ENCODE measurements at places on chromosomes 5 and 9.

DNA sequence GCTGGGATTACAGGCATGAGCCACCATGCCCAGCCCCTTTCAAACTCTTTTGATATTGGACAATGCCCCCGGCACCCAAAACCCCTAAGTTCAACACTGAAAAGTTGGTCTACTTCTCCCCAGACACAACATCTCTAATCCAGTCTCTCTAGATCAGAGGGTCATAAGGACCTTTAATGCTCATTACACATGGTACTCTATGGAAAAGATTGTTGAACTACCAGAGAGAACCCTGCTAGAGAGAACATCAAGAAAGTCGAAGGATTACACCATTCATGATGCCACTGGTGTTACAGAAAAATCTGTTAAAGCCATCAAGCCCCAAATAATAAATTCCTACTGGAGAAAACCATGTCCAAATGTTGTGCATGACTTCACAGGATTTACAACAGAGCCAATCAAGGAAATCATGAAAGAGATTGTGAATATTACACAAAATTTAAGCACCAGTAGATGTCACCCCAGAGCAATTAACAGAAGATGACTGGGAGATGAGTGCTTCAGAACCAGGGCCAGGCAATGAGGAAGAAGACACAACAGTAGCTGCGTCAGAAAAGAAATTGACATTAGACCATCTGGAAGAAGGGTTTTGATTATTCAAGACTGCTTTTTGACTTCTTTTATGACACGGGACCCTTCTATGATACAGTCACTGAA is 28.3 kb upstream of the NIPAL4 start:
- no peak for DNase-seq

DNA sequence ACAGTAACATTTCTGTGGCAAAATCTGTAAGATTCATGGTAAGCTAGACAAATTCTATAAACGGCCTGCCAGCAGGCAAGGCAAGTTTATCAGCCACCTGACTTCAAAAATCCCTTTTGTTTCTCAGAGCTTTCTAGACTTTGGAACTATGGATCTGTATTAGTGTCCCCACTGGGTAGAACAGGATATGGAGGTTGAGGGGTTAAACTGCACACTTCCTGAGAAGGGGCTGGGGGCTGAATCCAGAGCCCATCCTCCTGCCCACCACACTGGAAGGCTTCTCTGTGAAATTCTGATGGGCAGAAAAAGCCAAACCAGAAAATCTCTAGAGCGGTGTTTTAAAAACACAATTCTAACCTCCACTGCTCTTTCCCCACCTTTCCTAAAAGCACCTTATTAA is 128.7 kb downstream of the ENTREP1 start:
- no peak for DNase-seq

DNA sequence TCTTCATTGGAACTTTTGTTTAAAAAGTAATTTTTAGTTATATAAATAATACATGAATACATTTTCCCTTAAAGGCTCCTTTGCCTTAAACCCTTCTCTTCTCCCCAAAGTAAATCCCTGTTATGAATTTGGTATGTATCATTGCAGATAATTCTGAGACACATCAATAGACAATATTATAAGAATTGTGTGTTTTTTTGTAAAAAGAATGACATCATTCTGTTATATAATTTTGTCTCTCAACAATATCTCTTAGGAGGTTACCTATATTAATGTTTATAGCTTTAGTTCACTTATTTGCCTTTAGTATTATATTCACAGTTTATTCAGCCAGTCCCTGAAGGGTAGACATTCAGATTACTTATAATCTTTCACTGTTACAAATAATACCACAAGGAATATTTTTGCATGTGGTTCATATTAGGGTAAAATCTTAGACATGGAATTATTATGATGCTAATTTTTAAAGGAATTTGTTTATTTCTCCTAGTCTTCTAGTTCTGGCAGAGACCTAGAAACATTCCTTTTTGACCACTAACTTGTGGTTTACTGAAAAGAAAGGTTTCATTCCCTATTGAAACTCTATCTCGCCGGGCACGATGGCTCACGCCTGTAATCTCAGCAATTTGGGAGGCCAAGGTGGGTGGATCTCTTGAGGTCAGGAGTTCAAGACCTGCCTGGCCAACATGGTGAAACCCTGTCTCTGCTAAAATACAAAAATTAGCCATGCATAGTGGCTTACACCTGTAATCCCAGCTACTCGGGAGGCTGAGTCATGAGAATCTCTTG is 105.6 kb downstream of the KCTD16 start:
- DNase-seq = no peak

DNA sequence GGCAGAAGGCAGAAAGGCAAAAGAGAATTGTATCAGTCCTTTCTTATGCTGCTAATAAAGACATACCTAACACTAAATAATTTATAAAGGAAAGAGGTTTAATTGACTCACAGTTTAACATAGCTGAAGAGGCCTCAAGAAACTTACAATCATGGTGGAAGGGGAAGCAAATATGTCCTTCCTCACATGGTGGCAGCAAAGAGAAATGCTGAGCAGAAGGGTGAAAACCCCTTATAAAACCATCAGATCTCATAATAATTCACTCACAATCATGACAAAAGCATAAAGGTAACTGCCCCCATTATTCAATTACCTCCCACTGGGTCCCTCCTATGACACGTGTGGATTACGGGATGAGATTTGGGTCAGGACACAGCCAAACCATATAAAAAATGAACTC is 312.5 kb upstream of the PTGER4 start:
- no peak for DNase-seq

GRCh38 chr5:162096448-162096847 is 28.9 kb downstream of the GABRG2 start:
- DNase-seq = no peak

- DNase-seq = no peak
Measured at GRCh38 chr5:89613222-89613956, 730.4 kb upstream of the MEF2C start.

GRCh38 chr9:76643399-76644117 is 120.7 kb upstream of the PCA3 start:
- no peak for DNase-seq

DNA sequence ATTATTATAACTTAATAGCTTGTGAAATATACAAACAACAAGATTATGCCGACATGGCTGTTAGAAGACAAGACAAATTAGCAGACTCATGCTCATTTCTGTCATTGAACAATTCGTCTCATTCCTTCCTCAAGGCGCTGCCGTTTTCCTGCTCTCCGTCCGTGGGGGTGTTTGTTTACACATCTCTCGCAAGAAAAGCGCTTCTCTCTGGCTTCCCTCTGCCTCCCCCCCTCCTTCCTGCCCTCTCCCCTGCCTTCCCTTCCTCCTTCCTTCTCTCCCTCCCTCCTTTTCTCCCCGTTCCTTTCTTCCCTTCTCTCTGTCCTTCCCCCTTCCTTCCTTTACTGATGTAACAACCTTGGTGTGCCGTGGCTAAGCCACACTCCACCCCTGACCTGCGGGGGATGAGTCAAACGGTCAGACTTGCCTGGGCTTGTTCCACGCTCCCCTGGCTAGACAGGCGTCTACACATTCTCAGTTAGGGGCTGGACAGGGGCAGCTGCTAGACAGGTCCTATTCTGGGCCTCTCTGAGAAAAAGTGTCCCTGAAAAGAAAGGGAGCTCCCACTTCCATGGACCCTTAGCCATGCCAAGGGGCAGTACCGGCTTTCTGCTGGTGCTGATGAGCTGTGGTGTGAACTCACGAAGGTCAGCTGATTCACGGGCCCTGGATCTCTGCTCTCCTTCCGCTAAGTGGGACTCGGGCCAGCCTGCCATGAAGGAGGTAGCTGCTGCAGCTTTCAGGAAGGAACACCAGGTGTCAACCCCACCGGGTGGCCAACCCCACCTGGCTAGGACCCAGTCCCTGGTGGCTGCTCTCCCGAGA is 32.0 kb upstream of the SPTLC1 start:
- peak; percentile 60 for DNase-seq

- DNase-seq = no peak
Measured at GRCh38 chr9:120757026-120757913, 35.9 kb downstream of the FBXW2 start.

- no peak for DNase-seq
Measured at GRCh38 chr5:116750631-116751580, 176.3 kb upstream of the SEMA6A start.

- no peak for DNase-seq
Measured at GRCh38 chr5:133849116-133849515, 119.3 kb downstream of the C5orf15 start.

- peak; percentile 80 for DNase-seq
Measured at GRCh38 chr5:88680253-88681132, 202.5 kb downstream of the MEF2C start.

DNA sequence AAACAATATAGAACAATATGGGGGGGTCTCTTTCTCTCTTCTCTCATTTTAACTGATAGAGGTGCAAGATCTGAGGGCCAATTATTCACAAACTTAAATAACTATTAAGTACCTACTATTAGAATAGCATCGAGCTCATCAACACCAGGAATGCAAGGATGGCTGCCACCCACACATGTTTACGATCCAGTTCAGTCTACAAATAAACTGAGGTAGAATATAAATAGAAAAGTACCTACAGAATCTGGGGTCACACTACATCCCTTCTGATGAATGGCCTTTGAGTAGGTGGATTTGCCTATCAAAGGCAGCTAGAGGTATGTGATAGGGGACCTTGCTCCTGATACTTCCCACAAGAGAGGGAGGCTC is 91.8 kb upstream of the ZNF366 start:
- DNase-seq = no peak

DNA sequence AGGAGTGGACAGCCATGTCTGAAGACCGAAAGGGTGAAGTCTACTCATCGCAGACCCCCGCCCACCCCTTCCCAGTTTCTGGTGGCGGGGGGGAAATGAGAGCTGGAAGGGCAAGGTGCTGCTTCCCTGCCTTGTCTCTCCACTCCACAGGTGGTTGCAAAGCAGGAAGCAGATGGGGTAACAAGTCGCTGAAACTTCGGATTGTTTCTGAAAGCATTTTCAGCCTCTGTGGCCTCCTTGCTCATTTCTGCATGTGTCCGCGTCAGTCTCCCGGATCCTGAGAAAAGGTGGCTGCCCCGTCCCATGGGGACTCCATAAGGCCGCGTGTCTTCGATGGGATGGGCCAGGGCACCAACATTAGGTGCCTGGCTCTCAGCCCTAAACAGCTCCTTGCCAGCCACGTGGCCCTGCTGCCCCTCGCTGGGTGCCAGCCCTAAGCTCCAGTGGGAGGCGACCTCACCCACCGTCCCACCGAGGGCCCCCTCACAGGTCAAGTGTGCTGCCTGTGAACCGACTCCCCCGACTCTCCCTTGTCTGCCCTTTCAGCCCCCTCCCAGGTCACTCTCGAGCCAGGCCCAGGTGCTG is 971 bp downstream of the PHYKPL start:
- peak; percentile 47 for DNase-seq

- DNase-seq = no peak
Measured at GRCh38 chr5:165627548-165628170, 2122.2 kb downstream of the MAT2B start.

DNA sequence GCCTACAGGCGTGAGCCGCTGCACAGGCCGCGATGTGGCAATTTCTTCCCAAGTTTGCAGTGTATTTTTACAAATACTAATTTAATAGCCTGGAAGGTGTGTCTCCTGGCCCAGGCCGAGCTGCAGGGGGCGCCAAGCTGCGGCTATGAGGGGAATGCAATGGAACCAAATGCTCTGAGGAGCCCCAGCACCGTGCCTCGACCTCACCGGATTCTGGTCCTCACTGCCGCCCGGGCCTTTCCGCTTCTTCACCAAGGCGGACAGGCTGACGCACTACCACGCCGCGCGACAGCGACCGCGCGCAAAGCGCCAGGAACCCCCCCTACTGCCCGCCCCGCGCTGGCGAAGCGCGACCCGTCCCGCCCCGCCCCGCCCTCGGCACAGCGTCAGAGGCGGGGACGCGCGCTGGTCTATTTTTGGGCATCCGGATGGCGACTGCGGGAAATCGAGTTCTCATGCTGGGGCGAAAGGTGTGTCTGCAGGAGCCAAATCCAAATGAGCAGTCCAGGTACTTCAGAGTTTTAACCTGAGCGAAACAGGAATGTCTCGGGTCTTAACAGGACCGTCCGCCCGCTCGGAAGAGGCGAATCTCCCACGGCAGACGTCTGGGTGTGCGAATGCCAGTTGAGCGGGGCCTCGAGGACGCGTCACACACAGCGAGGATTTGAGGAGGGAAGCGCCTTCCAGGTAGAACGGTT is 31.7 kb upstream of the PRXL2C start:
- DNase-seq = peak; percentile 90

GRCh38 chr5:159928122-159928909 is 12.0 kb downstream of the ADRA1B start:
- DNase-seq = peak; percentile 79

- peak; percentile 63 for DNase-seq
Measured at GRCh38 chr9:106025453-106025852, 331.1 kb downstream of the TMEM38B start.

DNA sequence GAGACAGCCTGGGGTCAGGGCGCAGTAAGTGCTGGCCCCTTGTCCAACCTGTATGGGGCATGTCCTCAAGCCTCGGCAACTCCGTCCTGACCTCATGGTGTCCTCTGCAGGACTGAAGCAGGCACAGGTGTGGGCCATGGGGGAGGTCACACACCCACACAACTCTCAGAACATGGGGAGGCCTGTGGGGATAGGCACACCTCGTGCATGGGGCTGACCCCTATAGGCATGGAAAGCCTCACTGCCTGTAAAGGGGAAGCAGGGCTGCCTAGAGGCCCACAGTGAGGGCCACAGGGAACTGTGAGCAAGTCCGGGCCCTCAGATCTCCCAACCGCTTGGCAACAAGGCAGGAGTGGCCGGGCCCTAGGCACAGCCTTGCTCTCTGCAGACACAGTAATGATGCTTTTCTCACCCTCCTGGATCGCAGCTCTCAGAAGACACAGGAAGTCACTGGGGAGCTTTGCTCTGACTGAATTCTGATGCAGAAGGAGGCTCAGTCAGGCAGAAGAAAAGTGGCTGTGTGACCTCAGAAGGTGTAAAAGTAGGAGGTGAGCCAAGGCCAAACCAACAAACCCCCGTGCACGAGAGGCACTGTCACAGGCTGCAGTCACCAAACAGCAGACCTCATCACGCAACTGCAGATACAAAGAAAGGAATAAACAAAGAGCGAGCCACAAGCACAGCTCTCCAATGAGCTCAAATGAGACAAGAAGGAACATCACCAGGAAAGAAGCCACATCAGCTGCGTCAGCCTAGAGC is 5.4 kb downstream of the IPPK start:
- DNase-seq = no peak

DNA sequence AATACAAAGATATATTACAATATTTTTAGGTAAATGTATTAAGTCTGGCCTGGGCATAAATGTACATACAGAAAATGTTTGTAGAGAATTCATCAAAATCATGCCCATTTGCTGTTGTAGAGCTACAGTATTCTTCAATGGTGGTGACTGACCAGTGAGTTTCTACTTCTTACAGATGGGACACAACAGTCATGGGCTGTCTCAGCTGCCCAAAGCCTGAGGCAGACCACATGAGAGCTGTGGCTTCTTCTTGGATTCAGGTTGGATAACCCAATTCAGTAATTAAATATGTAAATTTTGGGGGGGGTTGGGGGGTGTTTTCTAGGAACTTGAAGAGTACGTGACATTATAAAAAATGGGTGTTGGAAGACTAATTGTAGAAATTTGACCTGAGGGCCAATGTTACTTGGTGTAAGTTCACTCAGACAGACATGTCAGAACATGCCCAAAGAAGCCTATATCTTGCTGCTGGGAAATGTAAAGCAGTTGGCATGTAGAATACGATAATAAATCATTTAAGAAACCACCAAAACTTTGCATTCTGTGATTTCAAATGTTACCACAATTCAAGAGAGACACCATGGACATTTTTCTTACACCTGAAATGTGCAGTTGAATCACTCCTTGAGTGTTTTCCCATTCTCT is 17.9 kb downstream of the STARD4 start:
- DNase-seq = no peak

GRCh38 chr5:14421851-14422250 is 159.7 kb upstream of the OTULINL start:
- DNase-seq = no peak

GRCh38 chr9:134662143-134662876 is 20.7 kb downstream of the COL5A1 start:
- peak; percentile 74 for DNase-seq
